Stimulated activated naive B cell treated with anti-CD40 and anti-IgM and Interleukin-4, amounts not matched to agents 10 μg/mL and 1 μg/mL and 100 μg/mL, for 72 hours (primary cell): ENCODE measurements at places on chromosomes 7 and 10.

- DNase-seq, result no peak
Observed at GRCh38 chr10:70541736-70542564, 60.6 kb downstream of the PRF1 start.

DNA sequence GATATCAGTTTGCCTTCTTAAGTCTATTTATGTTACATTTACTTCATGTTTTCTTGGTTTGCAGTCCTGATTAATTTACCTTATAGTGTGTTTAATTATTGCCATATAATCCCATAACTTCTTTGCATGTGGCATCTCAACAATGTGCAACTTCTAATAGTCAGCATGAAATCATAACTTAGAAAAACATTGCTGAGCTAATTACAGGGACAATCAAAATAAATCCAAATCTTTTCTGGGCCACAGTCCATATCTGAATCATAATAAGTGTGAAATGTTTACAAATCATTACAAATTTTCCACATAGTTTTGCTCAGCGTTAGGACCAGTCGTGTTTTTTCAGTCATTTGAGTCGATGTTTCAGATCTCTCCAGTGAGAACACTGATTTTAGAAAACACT, 29.1 kb upstream of the CABCOCO1 start:
- DNase-seq, result no peak

DNA sequence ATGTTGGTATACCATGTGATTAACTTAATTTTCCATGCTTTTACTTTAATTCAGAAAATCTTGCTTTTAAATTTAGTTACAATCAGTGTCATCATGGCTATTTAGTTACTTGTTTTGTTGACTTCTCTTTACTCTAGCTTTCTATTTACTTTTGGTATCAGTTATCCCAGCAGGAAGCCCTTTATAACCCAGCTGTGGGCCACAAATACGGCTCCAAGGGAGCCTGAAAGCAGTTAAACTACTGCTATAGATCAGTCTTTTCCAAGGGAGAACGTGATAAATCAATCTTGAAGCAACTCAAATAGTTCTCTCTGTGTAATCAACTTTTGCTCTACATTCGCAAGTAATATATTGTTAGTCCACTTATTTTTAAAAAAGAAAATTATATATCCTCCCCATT, 287.4 kb downstream of the CACNA2D1 start:
- DNase-seq, result no peak

DNA sequence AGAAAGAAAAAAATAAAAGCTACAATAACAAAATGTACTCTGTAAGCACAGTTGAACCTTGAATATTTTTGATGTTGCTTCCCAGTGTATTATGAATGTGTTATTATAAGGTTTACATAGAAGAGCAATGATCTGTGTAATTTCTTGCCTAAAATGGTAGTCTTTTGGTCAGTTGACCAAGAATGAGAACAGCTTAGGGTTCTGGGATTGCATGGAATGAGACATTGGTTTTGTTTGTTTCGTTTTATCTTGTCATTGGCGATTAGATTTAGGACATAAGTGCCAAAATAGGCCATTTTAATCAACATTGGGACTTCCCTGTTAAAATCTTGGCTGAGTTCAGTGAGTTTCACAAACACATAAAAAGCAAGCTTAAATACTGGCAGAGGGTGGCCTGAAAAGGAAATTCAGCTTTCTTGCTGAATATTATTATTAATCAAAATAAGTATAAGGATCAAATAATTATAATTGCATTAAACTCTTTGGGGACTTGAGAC, 49.1 kb upstream of the GLCCI1 start:
- no peak for DNase-seq

- no peak for DNase-seq
Observed at GRCh38 chr7:83469076-83469475, 179.9 kb downstream of the SEMA3E start.

DNA sequence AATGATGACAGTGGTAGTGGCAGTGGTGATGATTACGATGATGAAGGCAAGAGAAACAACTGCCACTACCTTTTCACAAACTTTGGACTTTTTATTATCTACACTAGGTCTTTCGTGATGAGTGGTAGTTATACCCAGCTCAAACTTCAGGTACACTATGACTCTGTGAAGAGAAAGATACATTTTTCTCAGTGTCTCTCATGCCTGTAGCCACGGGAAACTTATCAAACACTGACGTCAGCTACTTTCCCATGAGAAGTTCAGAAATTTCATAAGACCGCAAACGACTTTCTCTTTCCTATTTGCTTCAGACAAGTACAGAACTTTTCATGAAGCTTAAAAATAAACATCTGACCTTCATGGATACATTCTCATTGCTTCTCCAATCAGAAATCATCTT, 57.0 kb downstream of the CALD1 start:
- no peak for DNase-seq

GRCh38 chr7:5613607-5614006, 167.9 kb downstream of the RNF216 start:
- no peak for DNase-seq
